ENCODE measurements at places on chromosomes 12 and 14.

GRCh38 chr12:94289461-94290312 lies 141.3 kb downstream of the PLXNC1 start:
- peak; percentile 8 for DNase-seq

- peak; percentile 69 for DNase-seq
Observed at GRCh38 chr14:71361336-71361735, 454.1 kb downstream of the PCNX1 start.

DNA sequence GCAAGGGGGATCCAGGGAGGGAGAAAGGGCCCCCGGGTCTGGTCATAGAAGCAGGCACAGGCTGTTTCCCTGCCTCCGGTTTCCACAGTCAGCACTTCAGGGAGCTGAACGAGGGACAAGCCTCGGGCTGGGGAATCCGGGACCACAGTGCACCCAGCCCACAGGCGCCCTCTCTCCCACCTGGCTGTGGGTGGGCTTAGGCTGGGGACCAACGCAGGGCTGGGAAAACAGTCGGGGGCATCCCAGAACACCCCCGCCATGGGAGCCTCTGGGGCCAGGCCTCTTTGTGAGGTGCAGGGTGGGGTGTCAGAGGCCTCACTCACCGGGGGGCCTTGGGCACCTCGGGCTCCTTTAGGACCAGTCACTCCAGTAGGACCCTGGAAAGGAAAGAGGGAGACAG lies 16.3 kb downstream of the TMEM106C start:
- DNase-seq, result no peak

GRCh38 chr12:8658346-8658745 lies 4.3 kb downstream of the MFAP5 start:
- peak; percentile 88 for DNase-seq

DNA sequence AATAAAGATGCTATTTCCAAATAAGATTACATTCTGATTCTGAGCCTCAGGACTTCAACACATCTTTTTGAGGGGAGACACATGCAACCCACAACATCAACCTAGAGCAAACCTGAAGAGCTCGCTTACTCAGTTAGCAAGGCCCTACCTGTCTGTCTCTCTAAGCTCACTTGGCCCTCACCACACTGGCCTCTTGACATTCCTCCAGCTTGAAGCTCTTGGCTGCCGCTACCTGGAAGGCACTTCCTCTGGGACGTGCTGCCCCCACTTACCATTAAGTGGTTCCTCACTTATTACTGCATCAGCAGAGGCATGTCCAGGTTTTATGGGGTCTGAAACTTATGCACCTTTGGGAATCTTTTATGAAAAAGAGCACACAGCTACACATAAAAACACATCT lies 354.8 kb downstream of the GALC start:
- DNase-seq, result no peak

- DNase-seq, result no peak
Observed at GRCh38 chr12:72453066-72453465, 180.9 kb downstream of the TRHDE start.

DNA sequence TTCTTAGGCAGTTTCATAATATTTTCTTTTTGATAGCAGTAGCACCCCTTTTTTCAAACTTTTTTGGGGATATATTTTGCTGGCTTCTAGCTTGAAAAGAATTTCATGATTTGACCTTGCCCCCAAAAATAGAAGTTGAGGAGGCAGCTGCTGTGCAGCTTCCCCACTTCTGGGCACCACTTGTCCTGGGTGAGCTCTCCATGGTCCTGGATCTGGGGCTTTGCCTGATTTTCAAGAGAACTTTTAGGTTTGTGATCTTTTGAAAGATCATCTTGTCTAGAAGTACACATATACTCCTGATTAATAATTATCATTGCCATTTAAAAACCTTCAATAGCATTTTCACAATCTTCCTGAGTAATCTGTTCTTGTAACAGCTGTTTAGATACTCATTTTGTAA lies 271.6 kb downstream of the NPAS3 start:
- DNase-seq, result peak; percentile 52
